ENCODE measurements at places on chromosomes 2 and 18. TPM values are rescaled to one million over a fixed set of nuclear protein-coding genes. Genes with fewer than 3 reads are reported as not detected.

Gene ZSWIM2
- not detected for total RNA-seq

Gene SP140L
- 3.0 TPM for total RNA-seq

Gene ACTG2
- total RNA-seq: 0.18 TPM

Gene IL1R1
- 41.1 TPM for total RNA-seq
